ENCODE measurements at places on chromosomes 6 and 20. TPM values are rescaled to one million over a fixed set of nuclear protein-coding genes. Genes with fewer than 3 reads are reported as not detected.

Gene DPPA5
- total RNA-seq: not detected

Gene ATP9A
- total RNA-seq: 38.9 TPM

Gene SIRPB1
- 0.77 TPM for total RNA-seq

Gene MANEA
- 12.8 TPM for total RNA-seq

Gene CST2
- total RNA-seq: not detected

Gene SULF2
- total RNA-seq: 22.9 TPM

Gene IRF4
- not detected for total RNA-seq

Gene SSTR4
- total RNA-seq: not detected

Gene SLC26A8
- total RNA-seq: 0.33 TPM

Measured in neural crest cell (in vitro differentiated cells).